ENCODE measurements at places on chromosomes 13 and 19.

DNA sequence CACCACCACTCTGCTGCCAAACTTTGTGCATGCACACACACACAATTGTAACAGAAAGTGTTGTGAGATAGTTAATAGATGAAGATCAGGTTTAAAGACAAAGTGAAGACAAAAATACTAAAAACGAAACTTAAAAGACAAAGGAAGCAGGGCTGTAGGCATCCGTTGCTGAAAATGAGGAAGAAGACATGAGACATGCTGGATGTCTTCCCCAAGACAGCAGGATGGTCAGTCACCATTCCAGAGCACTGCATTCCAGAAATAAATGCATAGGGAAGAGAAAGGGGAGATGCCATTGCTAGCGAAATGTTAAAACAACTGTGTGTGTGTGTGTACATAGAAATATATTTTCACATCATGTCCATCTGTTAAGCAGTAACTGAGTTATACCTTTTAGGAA lies 520.1 kb downstream of the SUCLA2 start:
- DNase-seq = no peak

DNA sequence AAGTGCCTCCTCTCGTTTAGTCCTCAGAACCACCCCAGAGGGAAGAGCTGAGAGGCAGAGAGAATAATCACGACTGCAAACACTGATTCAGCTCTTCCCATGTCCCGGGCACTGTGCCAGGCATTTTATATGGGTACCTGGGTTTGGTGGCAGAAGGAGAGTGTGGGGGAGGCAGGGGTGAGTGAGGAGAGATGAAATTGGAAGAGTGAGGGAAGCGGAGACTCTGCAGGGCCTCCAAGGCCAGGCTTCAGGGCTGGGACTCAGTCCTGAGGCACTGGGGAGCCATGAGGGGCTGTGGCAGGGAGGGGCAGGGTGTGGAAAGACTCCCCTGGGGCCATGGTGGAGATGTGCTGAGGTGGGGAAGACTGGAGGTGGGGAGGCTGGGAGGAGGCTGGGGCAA lies 8.7 kb downstream of the SYNGR4 start:
- peak; percentile 96 for DNase-seq

- DNase-seq = no peak
Observed at GRCh38 chr13:78078168-78078567, 159.5 kb upstream of the EDNRB start.

- no peak for DNase-seq
Observed at GRCh38 chr19:52734331-52734892, 432 bp downstream of the ZNF611 start.

DNA sequence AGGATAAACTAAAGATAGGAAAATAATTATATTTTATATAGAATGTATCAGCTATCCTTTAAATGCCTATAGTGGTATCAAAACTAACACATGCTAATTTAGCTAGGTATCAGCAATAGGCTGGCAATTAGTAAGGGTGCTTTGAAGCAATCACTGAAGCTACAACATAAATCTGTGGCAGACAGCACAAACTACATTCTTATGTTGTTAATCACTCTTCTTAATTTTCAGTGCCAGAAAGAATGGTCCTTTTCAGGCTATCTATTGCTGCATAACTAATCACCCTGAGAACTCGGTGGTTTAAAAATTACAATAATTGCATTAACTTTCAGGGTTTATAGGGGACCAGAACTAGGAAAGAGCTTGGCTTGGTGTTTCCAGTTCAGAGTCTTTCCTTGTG lies 963.1 kb downstream of the EFNB2 start:
- DNase-seq = no peak

GRCh38 chr19:6429419-6430221 lies 3.9 kb downstream of the SLC25A41 start:
- DNase-seq = no peak

DNA sequence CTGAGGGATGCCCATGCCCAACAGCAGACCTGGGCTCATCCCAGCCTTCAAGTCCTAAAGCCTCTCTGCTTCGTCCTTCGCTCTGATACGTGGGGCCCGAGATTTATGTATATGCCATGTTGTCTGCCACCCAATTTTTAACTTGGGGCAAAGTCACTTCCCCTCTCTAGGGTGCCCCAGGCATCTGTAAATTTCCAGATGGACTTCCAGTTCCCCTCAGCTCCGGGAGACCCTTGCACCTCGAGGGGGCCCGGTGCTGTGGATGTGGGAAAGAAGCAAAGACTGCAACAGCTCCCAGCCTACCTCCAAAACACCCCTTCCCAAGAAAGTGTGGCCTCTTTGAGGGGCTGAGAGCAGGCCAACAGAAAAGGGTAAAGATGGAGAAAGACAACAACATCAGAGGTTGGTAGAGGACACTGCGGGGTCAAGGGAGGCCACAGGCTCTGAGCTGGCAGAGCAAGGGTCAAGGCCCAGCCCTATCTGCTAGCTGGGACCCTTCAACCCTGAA lies 97.4 kb downstream of the STK24 start:
- DNase-seq = no peak

DNA sequence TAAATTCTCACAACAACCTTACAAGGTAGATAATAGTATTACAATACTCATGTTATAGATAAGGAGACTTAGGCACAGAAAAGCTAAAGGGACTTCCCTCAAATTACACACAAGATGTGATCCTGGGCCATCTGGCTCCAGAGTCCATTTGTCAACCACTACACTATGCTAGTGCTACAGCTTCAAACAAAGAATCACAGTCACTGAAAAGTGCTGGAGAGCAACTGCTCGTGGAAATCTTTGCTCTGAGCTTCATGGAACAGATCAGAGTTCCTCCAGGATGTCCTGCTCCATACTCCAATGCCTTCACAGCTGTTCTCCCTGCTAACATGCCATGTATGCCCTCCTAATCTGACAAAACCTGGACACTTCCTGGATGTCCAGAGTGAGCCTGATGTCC lies 271.2 kb downstream of the ENOX1 start:
- peak; percentile 6 for DNase-seq

GRCh38 chr13:109783815-109784589 lies 2.4 kb downstream of the IRS2 start:
- no peak for DNase-seq

DNA sequence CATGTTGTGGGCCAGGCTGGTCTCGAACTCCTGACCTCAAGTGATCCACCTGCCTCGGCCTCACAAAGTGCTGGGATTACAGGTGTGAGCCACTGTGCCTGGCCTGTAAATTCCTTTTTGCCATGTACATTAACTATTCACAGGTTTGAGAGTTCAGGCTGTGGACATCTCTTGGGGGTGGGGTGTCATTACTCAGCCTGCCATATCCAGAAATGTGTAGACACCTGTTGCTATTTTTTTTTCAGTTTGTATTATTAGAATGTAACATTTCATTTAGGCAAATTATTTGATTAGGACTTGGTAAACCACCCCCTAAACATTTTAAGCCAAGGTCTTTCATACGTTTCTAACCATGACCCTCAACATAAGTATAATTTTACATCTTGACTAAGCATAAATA lies 20.5 kb downstream of the ZNF227 start:
- no peak for DNase-seq

- no peak for DNase-seq
Observed at GRCh38 chr19:33395561-33396550, 22.3 kb downstream of the CEBPG start.

- DNase-seq = no peak
Observed at GRCh38 chr19:6378041-6378440, 2.3 kb upstream of the PSPN start.
